Mesothelial cell of epicardium (in vitro differentiated cells): ENCODE measurements at places on chromosomes 6 and 20. TPM values are rescaled to one million over a fixed set of nuclear protein-coding genes. Genes with fewer than 3 reads are reported as not detected.

CASP8AP2 gene
- 22.8 to 23.4 TPM (median 23.1 TPM) in 3 replicates for total RNA-seq

DAAM2 gene
- total RNA-seq = 13.3 to 15.2 TPM (median 13.7 TPM) in 3 replicates

PSORS1C2 gene
- not detected in 3 replicates for total RNA-seq

ZNF334 gene
- total RNA-seq = 31.8 to 34.5 TPM (median 32.5 TPM) in 3 replicates

POU5F1 gene
- 0.24 to 0.47 TPM in 2 of 3 replicates, not detected in the other for total RNA-seq

TMC2 gene
- total RNA-seq = 0.07 to 0.11 TPM (median 0.09 TPM) in 3 replicates

TMEM244 gene
- total RNA-seq = not detected in 3 replicates

C6orf15 gene
- total RNA-seq = not detected in 3 replicates

HLA-DRB1 gene
- total RNA-seq = 4.5 to 5.4 TPM (median 5.3 TPM) in 3 replicates

RAD21L1 gene
- not detected in 3 replicates for total RNA-seq

MICA gene
- total RNA-seq = 14.1 to 16.1 TPM (median 15.5 TPM) in 3 replicates

KIAA1755 gene
- total RNA-seq = 3.3 to 4.4 TPM (median 3.6 TPM) in 3 replicates

SEMG2 gene
- not detected in 3 replicates for total RNA-seq

DNA sequence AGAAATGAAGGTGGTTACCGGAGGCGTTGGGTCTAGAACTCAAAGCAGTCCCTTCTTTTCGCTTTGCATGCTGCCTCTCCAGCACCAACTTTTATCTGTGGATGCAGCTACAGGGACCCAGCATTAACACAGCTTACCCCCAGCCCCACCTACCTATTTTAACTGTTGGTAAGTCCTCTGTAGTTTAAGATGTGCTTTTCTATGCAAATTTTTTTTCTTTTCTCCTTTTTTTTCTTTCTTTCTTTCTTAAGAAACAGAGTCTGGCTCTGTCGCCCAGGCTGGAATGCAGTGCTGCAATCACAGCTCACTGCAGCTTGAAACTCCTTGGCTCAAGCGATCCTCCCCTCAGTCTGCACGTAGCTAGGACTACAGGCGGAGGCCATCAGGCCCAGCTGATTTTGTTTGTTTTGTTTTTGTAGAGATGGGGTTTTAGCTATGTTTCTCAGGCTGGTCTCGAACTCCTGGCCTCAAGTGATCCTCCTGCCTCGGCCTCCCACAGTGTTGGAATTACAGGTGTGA, 6.5 kb upstream of the USP45 start:
- peak overlapping the region; percentile 98 for H3K4me3 ChIP-seq
- peak overlapping the region; percentile 99 for H3K27ac ChIP-seq
- no peaks in the 10 kb centered on the region for H3K27me3 ChIP-seq
- peaks cover 8% of the 10 kb centered on the region for H3K4me1 ChIP-seq

GRCh38 chr20:61166324-61166723, 85.7 kb upstream of the CDH4 start:
- no peak for DNase-seq
- no peaks in the 10 kb centered on the region for H3K4me1 ChIP-seq
- H3K4me3 ChIP-seq = no peak overlapping the region
- H3K27ac ChIP-seq = no peak overlapping the region
- no peaks in the 10 kb centered on the region for H3K36me3 ChIP-seq

DNA sequence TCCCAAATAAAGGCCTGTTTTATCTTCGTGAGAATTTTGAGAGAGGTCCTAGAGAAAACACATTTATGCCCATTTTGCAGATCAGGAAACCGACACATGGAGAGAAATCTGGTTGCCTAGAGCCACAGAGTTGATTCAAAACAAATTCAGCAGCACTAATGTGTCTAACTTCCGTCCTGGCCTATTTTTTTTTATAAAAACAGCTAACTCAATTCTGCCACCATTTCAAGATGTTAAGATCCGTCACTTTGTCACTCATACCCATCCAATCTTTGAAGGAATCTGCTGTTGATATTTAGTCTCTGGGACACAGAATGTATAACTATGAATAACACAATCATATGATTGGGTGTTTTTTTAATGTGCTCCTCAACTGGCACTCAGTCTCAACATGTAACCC, 611.1 kb upstream of the ARID1B start:
- peaks cover 21% of the 10 kb centered on the region for H3K4me1 ChIP-seq
- no peak overlapping the region for H3K27ac ChIP-seq
- H3K4me3 ChIP-seq = no peak overlapping the region
- no peaks in the 10 kb centered on the region for H3K36me3 ChIP-seq
- H3K27me3 ChIP-seq = no peaks in the 10 kb centered on the region

DNA sequence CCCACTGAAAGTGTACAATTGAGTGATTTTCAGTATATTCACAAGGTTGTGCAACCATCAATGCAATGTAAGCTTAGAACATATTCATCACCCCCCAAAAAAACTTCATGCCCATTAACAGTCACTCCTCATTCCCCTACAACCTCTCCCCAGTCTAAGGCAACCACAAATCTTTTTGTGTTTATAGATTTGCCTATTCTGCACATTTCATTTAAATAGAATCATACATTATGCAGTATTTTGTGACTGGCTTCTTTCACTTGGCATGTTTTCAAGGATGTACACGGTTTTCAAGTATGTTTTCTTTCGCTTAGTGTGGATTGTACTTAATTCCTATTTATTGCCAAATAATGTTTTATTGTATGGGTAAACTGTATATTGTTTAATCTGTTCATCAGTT, 329.3 kb upstream of the RNF24 start:
- no peaks in the 10 kb centered on the region for H3K36me3 ChIP-seq
- peaks cover 24% of the 10 kb centered on the region for H3K27me3 ChIP-seq
- no peak overlapping the region for H3K4me3 ChIP-seq
- H3K4me1 ChIP-seq = peaks cover 17% of the 10 kb centered on the region
- DNase-seq = no peak
- H3K27ac ChIP-seq = no peak overlapping the region

DNA sequence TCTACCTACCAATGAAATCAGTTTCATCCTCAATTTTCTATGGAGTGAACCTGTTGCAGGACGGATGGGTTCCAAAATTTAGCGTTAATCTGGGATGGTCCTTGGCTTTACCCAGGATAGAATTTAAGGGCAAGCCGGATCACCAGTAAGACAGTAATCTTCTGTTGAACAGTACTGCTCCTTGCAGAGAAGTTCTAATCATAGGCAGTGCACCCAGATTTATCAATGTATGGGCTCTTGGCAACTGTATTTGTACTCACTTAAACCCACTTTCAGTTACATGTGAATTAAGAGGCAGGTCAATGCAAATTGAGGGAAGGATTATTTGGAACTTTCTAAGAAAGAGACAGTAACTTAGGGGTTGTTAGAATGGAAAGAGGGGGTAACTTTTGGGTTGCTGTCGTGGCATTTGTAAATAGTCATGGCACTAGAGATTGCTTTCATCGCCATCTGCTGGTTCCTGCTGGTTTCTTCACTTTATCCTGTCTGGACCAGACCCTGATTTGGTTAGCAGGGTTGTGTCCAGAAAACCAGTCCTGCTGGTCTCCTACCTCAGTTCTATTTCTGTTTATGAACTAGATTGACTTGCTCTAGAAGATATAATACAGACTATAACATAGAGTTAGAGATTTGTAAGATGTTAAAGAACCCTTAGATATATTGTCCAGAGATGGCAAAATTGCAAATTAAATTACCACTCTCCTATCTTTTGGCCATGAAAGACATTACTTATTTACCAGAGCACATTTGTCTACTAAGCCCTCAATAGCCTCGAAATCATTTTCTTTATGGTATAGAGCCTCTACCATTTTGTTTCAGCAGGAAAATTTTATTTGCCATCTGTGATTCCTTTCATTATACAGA, 646.3 kb downstream of the UTRN start:
- no peak overlapping the region for H3K27ac ChIP-seq
- no peak overlapping the region for H3K4me3 ChIP-seq
- H3K4me1 ChIP-seq = no peaks in the 10 kb centered on the region

DNA sequence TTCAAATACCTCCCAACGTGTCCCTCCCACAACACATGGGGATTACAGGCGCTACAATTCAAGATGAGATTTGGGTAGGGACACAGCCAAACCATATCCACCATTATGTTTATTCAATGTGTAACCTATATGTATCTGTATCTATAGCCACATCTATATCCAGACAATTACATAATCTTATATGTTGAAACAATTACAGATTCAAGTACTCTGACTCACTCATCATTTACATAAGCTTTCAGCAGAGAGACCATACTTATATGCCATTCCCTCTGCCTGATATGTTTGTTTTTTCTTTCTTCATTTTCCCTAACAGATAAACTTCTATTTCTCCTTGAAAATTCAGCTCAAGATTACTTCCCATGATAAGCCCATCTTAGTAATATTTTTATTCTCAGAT, 163.6 kb downstream of the LAMA2 start:
- DNase-seq = no peak
- H3K36me3 ChIP-seq = peaks cover 7% of the 10 kb centered on the region
- H3K4me1 ChIP-seq = no peaks in the 10 kb centered on the region
- no peak overlapping the region for H3K27ac ChIP-seq
- no peaks in the 10 kb centered on the region for H3K27me3 ChIP-seq
- H3K4me3 ChIP-seq = no peak overlapping the region

- no peaks in the 10 kb centered on the region for H3K36me3 ChIP-seq
- H3K27ac ChIP-seq = peak overlapping the region; percentile 95
- peaks cover 82% of the 10 kb centered on the region for H3K4me1 ChIP-seq
Observed at GRCh38 chr6:150635906-150636514, 36.3 kb downstream of the PLEKHG1 start.

- no peak for DNase-seq
- no peak overlapping the region for H3K4me3 ChIP-seq
- H3K4me1 ChIP-seq = peaks cover 4% of the 10 kb centered on the region
Observed at GRCh38 chr6:2951728-2952127, 19.6 kb downstream of the SERPINB6 start.

DNA sequence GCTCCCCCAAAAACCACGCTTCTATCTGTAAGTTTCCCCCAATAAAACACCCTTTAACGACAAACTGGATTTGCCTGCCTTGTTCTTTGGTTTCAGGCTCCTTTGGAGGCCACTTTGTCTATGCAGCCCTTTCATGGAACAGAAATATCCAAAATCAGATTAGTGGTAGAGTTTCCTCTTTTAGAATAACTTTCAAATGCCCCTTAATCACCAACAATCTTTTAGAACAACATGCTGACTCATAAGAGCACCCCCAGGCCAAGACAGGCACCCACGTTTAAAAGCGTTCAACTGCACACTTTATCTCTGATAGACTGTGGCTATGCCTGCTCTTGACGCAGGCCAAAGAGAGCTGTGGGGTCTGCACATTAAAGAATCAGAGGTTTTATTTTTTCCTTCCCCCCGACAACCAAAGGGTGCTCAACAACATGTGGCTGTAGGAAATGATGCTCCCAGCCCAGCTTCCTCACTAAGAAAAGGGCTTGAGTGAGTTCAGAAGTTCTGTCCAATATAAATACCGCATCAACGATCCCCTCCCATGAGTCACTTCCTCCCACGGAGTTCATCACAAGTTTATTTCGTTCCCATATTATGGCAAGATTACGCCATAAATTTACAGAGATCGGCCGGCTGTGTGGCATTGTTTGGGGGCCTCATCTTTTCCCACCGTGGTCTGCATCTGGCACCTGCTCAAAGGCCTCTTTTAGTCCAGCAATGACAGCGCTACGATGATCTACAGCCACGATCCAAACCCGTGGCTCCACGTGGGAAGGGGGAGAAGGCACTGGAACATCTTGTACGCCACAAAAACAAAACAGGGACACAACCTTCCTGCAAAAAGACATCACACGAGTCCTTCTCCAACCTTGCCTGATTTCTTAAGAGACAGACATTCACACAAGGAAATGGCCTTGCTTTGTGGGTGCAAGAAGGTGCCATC, 88.8 kb upstream of the NFATC2 start:
- H3K4me1 ChIP-seq = peaks cover 35% of the 10 kb centered on the region
- peak overlapping the region; percentile 97 for H3K27ac ChIP-seq
- H3K36me3 ChIP-seq = peaks cover 33% of the 10 kb centered on the region

DNA sequence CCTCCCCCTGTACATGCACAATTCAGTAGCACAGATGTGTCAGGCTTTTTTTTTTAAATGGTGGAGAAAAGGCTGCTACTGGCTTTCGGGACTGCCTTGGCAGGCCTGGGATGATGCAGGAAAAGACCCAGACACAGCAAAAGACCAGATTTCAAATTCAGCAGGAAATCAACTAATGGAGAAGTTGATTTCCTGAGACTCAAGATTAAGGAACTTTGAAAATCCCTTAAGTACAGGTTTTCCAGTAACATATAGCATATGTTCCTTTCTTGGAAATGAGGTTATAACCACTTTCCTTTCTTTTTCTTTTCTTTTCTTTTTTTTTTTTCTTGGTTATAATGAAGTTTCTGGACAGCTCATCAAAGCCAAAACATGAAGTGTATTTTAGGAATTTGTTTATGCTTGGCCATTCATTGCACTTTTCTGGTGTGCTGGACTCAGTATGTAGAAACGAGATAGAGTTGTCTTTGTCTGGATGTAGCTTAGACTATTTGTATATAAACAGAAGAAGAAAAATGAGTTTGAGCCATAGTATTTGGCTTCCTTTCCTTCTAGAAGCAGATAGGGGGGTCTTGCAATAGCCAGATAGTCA, 119.4 kb downstream of the SASH1 start:
- peak overlapping the region; percentile 80 for H3K27ac ChIP-seq
- no peak overlapping the region for H3K4me3 ChIP-seq
- no peak for DNase-seq
- peaks cover 35% of the 10 kb centered on the region for H3K4me1 ChIP-seq
- no peaks in the 10 kb centered on the region for H3K27me3 ChIP-seq

- H3K27ac ChIP-seq = no peak overlapping the region
- peaks cover 6% of the 10 kb centered on the region for H3K36me3 ChIP-seq
- no peak overlapping the region for H3K4me3 ChIP-seq
- DNase-seq = no peak
- no peaks in the 10 kb centered on the region for H3K4me1 ChIP-seq
- H3K27me3 ChIP-seq = no peaks in the 10 kb centered on the region
Observed at GRCh38 chr20:21208999-21209398, 83.1 kb downstream of the KIZ start.

GRCh38 chr6:28211840-28212509, 13.1 kb upstream of the ZSCAN9 start:
- no peak for DNase-seq
- peaks cover 94% of the 10 kb centered on the region for H3K27me3 ChIP-seq
- H3K4me1 ChIP-seq = peaks cover 19% of the 10 kb centered on the region
- no peaks in the 10 kb centered on the region for H3K36me3 ChIP-seq

- H3K27ac ChIP-seq = no peak overlapping the region
- no peaks in the 10 kb centered on the region for H3K36me3 ChIP-seq
- H3K4me1 ChIP-seq = peaks cover 41% of the 10 kb centered on the region
- H3K27me3 ChIP-seq = peaks cover 97% of the 10 kb centered on the region
- peak overlapping the region; percentile 54 for H3K4me3 ChIP-seq
- no peak for DNase-seq
Observed at GRCh38 chr6:108117427-108118358, 43.2 kb upstream of the OSTM1 start.

- DNase-seq = no peak
- H3K27ac ChIP-seq = no peak overlapping the region
- H3K4me3 ChIP-seq = no peak overlapping the region
Observed at GRCh38 chr6:119728935-119729334, 379.4 kb upstream of the MAN1A1 start.

GRCh38 chr6:166861961-166862286, 94.4 kb downstream of the RNASET2 start:
- H3K27ac ChIP-seq = no peak overlapping the region
- H3K4me3 ChIP-seq = peak overlapping the region; percentile 87
